Germinal center (tissue), 1 donor: ENCODE measurements at places on chromosomes 2 and 18.

DNA sequence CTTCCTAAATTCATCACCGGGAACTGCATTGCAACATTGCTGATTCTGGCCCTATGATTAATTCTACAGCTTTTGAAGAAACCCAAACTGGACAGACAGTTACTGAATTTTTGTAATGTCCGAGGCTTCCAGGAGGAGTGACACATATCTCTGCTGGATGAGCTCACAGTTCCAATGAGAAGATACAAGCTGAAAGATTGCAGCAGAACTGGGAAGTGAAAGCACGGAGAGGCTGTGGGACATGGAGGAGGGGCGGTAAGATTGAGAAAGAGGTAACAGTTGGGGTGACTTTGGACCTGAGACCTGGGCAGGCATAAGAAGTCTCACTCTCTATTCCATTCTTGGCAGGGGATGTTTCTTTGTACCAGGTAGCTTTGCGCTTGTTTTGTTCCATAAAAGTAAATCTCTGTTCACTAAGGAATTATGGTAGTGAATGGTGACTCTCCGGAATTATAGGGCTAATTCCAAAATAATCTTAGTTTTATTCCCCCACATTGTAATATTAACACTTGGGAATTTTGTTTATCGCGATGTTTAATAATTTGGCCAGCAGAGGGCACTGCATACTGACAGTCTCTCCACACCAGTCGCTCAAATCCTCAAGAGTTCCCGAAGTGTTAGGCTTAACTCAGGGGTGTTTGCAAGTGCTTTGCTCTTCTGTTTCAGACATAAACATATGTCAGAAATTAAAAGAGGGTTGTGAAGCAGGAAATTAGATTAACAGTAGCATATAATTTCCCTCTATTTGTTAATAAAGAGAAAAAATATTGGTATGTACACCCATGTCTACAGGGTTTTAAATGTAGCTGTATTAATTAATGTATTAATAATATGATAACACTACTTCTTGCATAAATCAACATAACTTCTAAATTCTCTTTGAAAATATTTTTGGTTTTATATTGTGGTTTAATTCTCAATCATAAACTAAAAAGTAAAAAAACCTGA, 201.4 kb downstream of the SOCS6 start:
- DNase-seq, result no peak

DNA sequence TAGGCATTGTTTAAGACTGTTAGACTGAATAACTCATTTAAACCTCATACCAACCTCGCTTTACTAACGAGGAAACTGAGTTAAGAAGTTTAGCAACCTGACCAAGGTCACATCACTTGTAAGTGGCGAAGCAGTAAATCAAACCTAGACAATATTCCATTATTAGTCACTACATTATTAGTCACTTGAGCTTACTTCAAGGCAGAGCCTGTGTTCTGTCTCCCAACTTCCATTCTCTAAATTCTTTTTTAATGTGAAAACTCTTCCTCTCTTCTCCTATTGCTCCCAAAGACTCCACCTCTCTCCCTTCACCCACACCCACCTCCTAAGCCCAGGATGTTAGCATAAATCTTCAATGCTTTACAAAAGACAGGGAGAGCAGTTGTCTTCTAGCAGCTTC, 156.5 kb downstream of the ARL6IP6 start:
- DNase-seq, result no peak

DNA sequence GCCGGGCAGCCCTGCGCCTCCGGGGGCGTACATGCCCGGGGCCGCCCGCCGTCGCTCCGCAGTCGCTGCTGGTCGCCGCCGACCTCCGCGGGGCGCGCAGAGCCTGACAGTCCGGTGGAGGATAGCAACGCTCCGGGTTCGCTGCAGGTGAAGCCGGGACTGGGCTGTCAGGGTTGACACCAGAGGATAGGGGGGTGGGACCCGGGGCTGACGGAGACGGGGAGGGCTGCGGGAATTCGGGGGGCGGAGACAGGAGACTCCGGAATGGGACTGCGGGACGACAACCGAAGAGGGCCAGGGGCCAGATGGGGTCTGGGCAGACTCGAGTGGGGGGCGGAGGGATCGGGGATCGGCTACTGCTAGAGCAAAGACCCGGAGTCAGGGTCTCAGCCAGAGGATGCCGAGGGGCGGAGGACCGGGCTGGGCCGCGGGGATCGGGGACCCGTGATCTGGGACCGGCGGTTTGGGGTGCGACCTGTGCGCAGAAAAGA, 403 bp downstream of the TMEM127 start:
- DNase-seq, result peak; percentile 69

DNA sequence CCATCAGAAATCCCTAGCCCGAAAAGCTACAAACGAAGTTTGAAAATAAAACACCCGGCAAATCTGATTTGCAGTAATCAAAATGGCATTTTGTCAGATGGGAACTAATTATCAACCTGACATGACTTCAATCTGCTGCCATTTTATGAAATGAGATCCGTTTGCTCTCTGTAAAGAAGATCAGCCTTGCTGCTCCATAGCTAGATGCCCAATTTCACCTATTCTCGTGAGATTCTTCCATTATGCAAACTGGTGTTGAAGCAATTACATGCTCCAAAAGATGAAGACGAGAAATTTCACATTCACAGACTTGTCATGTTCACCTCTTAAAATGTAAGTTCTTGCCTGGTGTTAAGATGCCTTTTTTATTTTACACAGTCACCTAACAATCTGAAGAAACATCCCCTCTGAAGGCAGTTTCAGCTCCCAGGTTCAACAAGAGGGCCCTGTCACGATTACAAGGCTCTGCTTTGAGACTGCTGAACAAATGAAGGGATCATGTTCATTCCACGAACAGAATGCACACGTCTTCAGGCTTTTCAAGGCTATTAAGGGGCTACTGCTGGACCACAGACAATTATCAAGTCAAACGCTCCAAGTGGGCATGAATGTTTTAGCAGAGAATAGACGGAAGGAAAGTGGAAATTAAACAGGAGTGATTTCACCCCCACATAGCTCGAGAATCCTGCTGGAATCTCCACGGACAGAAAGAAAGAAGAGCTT, 172.6 kb upstream of the PID1 start:
- no peak for DNase-seq

GRCh38 chr2:69545477-69545932, 98.0 kb downstream of the AAK1 start:
- DNase-seq, result no peak

- no peak for DNase-seq
These were observed 13.7 kb downstream of the WNT10A start for GRCh38 chr2:218894151-218894879.

DNA sequence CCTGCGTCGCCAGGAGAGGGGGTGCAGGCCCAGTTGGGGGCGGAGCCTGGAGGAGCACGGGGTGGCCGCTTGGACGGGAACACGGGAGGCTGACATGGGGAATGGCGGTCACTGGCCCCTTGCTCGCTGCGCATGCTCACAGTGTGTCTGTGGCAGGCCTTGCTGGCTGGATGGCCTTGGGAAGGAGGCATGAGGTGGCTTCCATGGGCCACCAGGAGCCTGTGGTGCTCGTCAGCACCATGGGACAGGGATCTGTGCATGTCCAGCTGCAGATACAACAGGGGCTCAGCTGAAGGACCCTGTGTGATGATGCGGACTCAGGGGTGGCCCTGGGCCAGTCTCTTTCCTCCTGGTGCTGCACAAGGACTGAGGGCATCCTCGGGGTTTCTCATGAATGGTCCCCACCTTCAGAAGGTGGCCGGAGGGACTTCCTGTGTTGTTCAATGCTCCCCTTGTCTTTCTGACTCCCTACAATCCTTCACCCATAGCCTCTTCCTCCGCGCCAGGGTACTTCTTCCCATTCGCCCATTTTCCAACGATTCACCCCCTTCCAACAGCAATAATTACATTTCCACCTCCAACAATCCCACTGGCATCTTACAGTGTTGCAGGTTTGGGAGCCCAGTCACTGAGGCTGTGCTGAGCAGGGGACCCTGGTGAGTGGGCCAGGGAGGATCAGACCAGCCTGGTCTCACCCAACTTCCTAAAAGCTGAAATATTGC, 3.4 kb upstream of the SP140L start:
- peak; percentile 44 for DNase-seq

- DNase-seq, result no peak
These were observed 181.2 kb downstream of the NR4A2 start for GRCh38 chr2:156151351-156151750.

DNA sequence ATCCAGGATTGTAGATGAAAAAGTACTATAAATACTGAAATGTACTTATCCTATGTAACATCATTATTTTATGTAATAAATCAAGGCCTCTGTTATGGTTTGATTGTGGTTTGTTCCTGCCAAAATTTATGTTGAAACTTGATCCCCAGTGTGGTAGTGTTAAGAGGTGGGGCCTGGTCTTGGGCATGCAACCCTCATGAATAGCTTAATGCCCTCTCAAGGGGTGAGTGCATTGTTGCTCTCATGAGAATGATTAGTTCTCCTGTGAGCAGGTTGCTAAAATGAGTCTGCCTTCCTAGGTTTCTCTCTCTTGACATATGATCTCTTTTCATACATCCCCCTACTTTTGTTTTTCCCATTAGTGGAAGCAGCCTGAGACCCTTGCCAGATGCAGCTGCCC, 915.4 kb downstream of the TSN start:
- no peak for DNase-seq

DNA sequence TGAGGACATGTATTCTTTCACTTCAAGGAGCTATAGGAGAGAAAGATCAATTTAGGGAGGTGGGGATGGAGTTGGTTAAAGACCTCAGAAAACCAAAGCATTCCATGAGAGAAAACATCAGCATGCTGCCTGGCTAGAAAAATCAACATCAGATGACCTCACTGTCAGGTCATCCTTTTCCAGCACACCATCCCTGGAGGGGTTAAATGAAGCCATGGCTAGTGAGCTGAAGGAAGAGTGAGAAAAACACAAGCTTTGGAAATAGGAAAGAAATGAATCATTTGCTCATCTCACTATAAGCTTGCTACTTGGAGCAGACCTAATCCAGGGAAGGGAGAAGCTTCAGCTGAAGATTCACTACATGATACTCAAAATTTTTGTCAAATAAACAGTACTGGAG, 109.5 kb upstream of the ITGB6 start:
- DNase-seq, result no peak

DNA sequence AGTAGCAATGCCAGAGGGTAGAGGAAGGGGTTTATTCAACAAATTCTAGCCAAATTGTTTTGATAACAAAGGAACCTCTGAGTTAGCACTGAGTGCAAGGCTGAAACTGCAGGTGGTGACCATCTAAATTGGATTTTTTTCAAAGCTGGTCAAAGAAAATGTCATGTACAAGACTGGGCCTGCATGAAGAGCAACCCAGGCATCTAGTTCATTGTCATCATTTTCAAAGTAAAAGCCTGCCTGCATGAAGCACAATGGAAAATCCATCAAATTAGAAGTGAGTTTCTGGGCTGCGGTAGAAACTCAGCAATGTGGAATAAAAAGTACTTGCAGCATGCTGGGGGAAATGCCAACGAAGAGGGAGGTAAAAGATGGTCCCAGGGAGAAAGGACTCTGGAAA, 80.8 kb upstream of the PPP1CB start:
- DNase-seq, result no peak

GRCh38 chr2:173077506-173078177, 2.0 kb downstream of the MAP3K20 start:
- DNase-seq, result no peak

DNA sequence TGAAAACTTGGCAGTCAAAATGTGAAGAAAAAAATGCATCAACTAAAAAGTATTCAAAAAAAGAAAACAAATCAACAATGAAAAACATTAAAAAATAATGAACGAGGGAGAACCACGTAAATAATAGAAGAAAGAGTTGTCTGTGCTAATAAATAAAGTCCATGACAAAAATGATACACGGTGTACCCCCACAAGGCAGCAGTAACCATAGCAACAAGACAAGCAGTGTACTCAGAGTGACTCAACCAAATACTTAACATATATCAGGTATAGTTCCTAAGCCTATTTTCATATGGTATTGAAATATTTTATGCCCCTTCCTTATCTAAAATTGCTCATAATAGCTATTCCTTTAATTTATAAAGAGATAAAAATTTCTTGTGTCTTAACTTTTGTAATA, 162.3 kb upstream of the TMEM200C start:
- DNase-seq, result no peak

- DNase-seq, result no peak
These were observed 11.4 kb upstream of the REG1B start for GRCh38 chr2:79099140-79099686.

DNA sequence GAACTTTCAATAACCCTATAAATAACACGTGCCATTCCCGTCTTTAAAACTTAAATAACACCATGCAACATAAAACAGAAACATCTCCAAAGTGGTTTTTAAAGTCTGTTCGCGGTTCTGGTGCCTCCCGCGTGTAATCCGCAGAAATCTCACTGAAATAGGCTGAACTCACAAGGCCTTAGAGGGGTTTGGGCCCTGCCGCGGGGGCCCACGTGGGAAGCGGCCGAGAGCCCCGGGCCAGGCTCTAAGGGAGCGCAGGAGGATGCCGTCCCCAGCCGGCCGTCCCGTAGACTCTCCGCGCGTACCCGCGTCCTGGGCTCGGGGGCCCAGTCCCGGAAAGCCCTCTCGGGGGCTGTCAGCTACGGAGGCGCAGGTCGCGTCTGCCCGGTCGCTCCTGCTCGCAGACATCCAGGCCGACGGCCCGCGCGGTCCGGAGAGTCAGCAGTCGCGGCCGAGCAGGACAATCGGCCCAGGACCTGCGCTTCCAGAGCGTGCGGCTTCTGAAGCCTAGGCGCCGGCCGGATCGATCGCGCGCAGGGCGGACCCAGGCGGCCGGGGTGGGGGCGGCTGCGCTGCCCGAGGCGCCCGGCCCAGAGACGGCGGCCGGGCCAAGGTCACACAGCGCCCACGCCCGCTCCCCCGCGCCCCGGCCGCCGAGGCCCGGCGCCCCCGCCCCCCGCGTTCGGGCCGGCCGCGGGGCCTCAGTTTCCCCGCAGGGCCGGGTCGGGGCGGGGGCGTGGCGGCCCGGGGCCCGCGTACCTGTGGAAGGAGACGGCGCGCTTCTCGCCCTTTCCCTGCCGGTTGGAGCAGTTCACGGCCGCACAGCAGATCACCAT, 558 bp downstream of the THAP4 start:
- peak; percentile 63 for DNase-seq

DNA sequence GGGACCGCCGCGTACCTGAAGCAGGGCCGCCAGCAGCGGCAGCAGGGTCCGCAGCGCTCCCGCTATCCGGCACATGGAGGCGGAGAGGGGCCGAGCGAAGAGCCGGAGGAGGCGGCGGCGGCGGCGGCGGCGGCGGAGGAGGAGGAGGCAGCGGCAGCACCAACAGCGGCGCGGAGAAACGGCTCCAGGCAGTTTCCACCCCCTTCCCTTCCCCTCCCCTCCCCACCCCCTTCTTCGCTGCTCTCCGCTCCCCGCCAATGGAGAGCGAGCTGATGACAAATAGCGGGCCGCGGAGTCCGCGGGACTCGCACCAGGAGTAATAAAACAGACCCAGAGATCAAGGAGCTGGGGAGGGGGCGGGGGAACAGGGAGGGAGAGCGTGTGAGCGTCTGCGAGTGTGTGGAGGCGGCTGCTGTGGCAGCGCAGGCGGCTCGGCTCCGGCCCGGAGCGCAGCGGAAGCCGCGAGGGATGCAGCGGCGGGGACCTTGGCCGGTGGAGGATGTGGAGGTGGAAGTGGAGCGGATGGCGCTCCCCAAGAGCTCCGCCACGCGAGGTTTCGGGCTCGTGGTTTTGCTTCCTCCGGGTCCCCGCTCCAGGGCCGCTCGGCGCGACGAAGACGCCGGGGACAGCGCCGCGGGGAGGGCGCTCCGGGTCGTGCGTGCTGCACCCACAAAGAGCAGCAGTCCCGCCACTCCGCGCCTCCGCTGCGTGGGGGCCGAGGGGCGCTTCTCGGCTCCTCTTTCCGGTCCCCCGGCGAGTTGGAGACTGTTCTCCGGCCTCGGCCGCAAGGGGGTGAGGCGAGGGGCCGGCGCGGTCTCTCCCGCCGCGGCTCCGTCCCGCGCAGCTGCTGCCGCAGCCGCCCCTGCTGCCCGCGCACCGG, at the start of gene CDH2:
Gene CDH2 (minus strand): TSS at position 183 of the 880 bp plus-strand sequence. CDS start 108 bp downstream, at position 75.
- DNase-seq, result peak; percentile 18

- DNase-seq, result peak; percentile 51
These were observed 25.4 kb downstream of the SP100 start for GRCh38 chr2:230441227-230441897.
